ENCODE measurements at places on chromosomes 6 and 20.

DNA sequence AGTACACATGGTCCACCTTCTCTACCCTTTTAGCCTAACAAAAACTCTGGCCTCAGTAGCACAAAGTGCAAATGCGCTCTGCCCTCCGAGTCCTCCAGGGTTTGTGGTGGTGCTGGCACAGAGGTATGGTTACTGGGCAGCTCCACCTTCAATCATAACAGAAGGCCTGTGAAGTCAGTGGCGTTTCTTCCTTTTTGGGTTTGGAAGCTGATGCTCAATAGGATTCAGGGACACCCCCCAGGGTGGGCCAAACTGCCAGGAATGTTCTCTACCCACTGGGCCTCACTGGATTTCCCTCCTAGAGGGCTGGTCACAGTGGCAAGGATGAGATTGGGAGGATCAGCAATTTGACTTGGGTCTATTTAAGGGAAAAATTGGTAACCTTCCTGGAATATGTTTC, 286.1 kb upstream of the FOXQ1 start:
- DNase-seq: no peak

- DNase-seq: no peak
Observed at GRCh38 chr6:25931411-25931709, 869 bp upstream of the SLC17A2 start.

- DNase-seq: no peak
Observed at GRCh38 chr6:127347178-127347577, 3.8 kb upstream of the ECHDC1 start.

DNA sequence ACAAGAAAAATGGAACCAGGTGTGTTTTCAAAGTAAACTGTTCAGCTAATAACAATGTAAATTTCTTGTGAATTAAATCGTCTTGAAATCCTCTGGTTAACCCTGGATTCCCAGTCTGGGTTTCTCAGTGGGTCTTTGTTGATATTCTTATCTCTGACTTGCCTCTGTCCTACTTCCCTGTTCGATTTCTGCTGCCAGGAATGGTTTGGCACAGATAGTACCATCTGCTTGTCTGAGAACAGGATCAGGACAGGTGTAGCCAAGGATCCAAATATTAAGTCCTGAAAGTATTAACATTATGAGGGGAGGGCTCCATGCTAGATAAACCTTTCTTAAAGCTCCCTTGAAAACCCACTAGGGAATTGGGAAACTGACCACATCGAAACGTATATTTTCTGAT, 30.1 kb downstream of the ARFGEF2 start:
- no peak for DNase-seq

GRCh38 chr6:43181942-43182860, at the start of gene CUL9:
TSS of gene CUL9 (plus strand) at chr6:43182196. CDS start at chr6:43184311, 2,115 bp downstream.
- DNase-seq: peak; percentile 20

DNA sequence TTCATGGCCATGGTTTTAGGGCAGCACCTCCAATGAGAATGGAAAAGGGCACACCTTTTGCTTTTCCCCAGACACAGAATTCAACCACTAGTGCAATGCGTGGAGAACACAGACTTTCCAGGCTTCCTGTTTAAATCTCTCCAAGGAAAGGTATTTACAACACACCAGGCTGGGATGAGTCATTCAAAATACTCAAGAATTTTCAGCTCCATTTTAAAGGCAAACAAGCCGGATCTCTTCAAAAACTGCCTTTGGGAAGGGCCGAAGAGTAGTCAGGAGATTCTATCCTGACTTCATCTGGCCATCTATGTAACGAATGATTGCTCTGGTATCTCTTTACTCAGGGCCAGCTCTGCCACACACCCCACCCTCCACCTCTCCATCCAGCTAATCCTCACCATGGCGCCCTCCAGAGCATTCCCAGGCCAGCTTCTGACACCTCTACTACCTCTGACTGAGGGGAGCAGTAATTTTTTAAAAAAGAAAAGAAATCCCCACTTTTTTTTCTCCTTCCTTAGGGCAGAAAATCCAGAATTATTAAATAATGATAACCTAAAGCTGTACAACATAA, 254.6 kb downstream of the LY86 start:
- no peak for DNase-seq

- DNase-seq: no peak
Observed at GRCh38 chr20:33636776-33637175, 25.4 kb upstream of the C20orf144 start.

GRCh38 chr6:72704979-72705378, 83.1 kb downstream of the KCNQ5 start:
- no peak for DNase-seq

DNA sequence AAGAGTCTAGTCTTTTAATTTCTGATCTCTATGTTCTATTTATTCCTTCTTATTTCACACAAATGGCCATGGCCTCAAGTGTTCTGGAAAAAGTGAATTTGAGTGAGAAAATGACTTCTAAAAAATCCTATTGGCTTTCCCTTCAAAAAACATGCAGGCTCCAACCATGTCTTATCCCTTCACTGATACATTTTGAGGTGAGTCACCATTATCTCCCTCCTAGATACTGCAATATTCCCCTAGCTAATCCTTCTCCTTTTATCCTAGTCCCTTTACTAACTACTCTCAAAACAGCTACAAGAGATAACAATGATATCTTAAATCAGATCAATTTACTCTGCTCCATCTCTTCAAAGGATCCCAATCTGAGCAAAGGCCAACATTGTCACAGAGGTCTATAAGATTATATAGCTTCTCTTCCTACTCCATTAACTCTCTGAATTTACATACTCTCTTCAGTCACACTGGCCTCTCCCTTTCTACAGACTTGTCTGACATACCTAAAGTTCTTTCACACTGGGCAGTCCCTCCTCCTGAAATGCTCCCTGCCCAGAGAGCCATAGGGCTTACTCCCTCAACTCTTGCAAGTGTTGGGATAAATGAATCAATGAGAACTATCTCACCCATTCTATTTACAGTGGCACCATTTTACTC, 129.2 kb downstream of the TENT5A start:
- no peak for DNase-seq

GRCh38 chr20:19780261-19780660, 22.2 kb downstream of the RIN2 start:
- DNase-seq: no peak

GRCh38 chr6:90502866-90503407, 83.9 kb downstream of the MAP3K7 start:
- DNase-seq: no peak

Data from NCI-H2107 (cell line).